ENCODE measurements at places on chromosomes 1 and 21.
A peak's percentile ranks its signal among the peaks of the same experiment; 100 is the strongest.

- DNase-seq = no peak
Observed at GRCh38 chr1:231310391-231310934, 27.2 kb downstream of the EXOC8 start.

GRCh38 chr1:42888013-42888633 lies 41.7 kb downstream of the ZNF691 start:
- DNase-seq = no peak

GRCh38 chr1:206829875-206830274 lies 35.5 kb upstream of the IL20 start:
- DNase-seq = no peak

GRCh38 chr21:34771512-34772028 lies 102.8 kb downstream of the CLIC6 start:
- no peak for DNase-seq

DNA sequence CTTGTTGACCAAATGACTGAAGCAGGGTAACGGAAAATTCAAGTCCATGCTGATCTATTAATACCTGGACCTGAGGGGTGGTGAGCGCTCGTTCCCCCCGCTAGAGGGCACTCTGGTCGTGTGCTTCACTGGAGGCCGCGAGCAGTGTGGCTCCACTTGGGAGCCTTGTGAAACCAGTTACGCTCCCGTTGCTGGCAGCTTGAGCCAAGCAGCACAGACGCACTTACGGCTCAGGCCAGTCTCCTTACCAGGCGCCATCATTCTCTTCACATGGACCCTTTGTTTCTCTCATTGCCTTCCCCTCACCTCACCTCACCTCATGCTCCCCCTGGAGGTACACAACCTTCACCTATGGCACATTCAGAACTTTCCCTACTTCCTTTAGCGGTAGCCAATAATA lies 49.7 kb upstream of the TSPAN2 start:
- peak; percentile 91 for DNase-seq

- DNase-seq = no peak
Observed at GRCh38 chr1:43981135-43981491, 2.1 kb downstream of the B4GALT2 start.

DNA sequence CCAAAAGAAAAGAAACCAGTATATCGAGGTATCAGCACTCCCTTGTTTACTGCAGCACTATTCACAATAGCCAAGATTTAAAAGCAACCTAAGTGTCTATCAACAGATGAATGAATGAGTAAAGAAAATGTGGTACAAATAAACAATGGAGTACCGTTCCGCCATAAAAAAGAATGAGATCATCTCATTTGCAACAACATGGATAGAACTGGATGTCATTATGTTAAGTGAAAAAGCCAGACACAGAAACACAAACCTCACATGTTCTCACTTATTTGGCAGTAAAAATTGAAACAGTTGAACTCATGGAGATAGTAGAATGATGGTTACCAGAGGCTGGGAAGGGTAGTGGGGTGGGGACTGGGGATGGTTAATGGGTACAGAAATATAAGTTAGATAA lies 4.3 kb upstream of the GNG5 start:
- DNase-seq = no peak

- DNase-seq = no peak
Observed at GRCh38 chr1:42956739-42957138, 1.9 kb downstream of the SLC2A1 start.

DNA sequence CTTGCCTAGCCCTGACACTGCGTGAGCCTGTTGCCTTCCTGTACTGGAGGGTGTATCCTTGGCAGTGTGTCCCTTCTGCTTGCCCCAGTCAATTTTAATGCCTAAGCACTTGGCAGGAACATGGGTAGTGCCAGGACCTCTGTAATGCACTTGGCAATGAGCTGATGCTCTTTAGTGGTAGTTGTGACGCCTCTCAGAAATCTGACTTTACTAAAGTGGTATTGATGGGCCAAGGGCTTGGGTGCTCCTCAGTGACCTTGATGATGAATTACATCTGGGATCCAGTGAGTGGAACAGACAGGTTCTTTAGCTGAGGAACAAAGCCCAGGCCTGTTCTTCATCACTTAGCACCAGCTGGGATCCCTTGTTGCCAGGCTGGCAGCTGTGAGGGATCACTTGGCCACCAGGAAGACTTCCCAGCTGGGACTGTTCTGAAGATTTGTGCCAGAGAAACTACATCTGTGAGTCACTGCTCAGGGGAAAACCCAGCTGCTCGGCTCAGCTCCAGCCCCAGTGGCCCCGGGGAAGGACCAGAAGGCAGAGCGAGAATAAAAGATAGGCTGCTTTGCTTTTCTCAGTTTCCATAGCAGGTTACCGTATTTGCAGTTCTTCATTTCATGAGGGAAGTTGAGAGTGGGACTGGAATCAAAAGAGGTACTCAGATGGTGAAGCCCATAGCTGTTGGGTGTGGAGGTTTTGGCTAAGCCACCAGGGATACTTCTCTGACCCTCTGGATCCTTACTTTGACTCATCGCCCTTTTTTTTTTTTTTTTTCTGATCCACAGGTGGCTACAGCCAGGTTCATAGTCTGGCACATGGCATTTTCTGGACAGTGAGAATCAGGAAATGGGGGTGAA lies 28.5 kb upstream of the KCNA2 start:
- peak; percentile 18 for DNase-seq

DNA sequence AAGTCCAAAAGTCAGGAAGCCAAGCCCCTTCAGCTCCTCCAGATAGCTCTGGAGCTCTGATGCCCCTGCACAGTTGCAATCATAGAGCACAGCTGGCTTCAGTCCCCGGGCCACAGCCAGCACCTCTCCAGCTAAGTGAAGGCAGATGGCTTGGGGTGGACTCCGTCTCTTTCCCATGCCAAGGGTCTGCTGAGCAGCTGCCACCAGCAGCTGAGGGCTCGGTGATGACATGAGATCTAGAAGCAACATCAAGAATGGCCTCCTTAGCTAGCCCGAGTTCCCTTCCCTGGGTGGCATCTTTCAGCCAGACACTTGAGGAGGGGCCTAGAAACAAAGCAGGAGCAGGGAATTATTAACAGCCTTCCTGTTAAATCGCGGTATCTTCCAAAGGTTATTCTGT lies 973 bp downstream of the C1orf74 start:
- DNase-seq = no peak

DNA sequence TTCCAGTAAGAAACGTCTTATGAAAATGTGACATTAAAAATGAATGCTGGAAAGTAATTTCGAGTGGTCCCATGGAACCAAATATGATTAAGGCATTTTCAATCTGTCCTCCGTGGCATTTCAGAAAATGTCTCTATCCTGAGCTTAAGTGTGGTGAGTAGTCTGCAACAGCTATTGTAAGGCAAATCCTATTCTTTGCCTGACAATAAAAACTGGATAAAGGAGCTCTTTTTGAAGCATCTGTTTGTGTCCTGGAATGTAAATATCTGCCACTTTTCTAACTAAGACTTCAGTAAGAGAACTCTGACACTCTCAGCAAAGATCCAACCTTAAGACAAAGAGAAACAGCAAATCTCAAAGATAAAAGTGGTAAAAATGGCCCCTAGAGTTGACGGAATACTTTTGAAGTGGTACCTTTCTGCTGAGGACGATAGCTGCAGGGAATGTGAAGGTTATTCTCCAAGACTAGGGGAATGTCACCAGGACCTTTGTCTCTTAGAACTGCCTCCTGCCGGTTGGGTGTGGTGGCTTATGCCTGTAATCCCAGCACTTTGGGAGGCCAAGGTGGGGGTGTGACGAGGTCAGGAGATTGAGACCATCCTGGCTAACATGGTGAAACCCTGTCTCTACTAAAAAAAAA lies 486.7 kb upstream of the ZP4 start:
- DNase-seq = no peak

GRCh38 chr1:167905182-167905581 lies 8.8 kb downstream of the ADCY10 start:
- no peak for DNase-seq

DNA sequence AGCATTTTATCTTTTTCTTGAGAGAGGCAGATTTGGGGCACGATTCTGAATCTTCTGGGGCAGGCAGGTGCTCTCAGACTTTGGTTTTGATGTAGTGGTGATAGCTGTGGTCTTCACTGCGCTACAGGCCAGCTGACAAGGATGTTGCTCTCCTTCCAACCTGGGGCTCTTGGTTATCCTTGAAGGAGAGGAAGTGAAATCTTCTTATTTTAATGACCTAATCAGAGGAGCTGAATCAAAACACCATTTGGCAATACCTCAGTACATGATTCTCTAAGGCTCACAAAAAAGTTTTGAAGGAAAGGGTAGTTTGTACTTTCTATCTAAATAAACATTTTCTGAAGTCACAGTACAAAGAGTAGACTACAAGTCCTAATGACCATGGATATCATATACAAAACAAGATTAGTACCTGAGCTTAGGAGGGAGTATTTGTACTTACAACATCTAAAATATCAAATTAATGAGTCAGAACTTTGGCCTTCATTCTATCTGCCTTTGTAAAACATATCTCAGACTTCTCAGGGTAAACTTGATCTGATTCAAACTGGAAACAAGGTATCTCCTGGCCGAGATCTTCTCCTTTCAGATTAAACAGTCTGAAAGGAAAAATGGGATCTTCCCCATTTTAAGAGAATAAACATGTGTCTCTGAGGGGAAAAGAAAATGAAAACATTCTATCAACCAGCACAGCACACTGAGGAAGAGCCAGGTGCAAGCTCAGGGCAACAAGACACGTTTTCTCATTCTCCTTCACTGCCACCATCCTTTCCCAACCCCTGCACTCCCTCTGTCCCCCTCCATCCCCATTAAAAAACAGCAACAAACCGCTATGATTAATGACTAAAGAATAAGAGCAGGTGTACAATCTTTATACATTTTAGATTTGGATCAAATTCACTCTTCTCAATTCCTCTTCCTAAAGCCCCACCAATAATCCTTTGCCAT lies 69.2 kb downstream of the SH3GLB1 start:
- DNase-seq = no peak

DNA sequence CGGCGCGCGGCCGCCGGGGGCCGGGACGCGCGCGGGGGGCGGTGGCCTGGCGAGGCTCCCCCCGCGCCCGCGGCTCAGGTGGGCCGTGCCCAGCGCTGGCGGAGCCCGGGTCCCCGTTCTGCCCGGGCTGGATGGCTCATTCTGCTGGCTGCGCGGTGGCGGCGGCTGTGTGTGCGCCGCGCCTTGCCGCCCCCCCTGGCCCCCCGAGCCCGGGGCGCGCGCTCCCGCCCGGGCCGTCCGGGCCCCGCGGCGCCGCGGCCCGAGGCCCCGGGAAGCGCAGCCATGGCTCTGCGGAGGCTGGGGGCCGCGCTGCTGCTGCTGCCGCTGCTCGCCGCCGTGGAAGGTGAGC lies at the start of gene EPHB2:
TSS of gene EPHB2 (plus strand) at position 139 of the 349 bp plus-strand sequence. CDS start at position 283, 144 bp downstream.
- no peak for DNase-seq

- no peak for DNase-seq
Observed at GRCh38 chr1:112689842-112690237, 15.4 kb downstream of the MOV10 start.

GRCh38 chr1:218705391-218705790 lies 360.3 kb downstream of the TGFB2 start:
- DNase-seq = no peak

DNA sequence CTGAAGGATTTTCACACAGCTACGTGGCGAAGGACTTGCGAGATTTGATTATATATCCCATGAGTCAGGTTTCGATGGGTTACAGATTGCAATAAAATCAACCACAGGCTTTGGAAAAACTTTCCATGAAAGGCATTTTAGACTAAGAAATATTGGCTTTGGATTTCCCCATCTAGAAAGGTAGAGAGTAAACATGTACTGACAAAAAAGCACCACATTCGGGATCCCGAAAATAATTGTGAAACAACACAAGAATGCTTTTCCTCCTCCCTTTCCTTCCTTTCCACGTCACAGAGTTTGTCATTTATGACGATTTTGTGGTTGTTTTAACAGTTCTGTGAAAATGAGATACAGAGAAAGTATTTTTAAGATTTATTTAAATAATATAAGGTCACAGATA lies 38.5 kb downstream of the TGFB2 start:
- no peak for DNase-seq

DNA sequence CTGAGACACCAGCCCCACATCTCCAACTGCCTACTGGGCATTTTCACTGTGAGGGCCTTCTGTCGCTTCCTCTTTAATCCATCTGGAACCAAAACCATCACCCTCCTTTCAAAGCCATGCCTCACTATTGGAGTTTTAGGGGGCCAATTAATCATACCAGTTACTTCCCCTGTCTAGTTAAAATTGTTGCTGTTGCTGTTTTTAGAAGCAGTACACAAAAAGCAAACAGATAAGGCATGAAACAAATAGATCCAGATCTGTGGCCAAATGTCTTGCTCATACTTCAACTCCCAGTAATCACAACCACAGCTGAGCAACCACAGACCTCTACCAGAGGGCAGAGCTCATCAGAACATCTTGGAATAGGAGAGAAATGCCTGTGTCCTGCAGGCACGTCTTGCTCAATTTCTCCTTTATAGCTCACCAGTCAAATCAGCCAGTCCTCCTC lies 133.8 kb upstream of the C1orf105 start:
- peak; percentile 89 for DNase-seq

DNA sequence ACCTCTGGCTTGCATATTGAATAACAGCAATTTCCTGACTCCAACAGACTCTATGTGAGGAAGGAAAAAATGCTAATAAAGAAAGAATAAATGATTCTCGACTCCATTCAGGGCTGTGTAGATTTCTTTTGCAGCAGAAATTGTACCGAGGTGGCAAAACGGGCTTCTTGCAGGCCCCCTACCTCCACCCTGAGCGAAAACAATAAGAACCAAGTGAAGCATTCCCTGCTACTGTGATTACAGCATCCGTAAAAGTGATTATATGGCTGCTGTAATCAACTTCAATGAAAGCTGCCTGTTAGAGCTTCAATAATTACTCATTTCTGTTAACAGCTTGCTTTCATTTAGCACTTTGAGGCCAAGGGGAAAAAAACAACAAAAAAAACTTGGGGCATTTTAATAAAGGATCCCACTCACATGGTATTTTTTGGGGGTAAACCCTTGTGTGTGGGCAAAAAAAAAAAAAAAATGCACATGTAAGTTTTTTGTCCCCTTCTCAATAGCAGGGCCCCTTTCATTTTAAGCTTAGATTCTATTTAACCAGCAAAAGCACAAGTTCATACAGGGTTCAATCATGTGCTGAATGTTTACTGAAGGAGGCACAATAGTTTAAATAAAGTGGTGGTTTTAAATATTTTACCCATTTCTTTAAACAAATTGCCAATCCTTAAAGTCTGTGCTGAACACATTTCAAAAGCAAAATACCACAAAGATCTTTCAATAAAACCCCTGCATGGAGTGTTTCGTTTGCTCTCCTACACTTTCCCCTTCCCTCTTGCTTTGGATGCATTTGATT lies 271.6 kb downstream of the LMO4 start:
- DNase-seq = no peak

DNA sequence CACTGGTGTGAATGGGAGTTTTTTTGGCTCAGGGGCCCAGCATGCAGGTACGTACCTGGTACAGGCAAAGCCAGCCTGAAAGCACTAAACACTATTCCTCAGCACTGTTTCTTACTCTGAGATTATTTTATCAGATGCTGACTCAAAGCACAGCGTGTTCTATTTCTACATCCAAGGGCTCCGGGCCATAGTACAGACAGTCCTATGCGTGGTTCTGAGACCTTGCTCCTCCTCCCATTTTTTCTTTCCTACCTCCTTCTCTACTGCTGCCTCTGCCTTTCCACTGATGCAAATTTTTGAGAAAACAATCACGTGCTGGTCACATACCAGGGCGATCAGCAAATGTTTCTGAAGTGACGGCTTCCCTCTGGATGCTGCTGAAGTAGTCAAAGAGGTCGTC lies 36.3 kb downstream of the PDPN start:
- DNase-seq = no peak

- no peak for DNase-seq
Observed at GRCh38 chr1:162927421-162927820, 66.4 kb upstream of the CCDC190 start.

Data from AG09319 (cell line).